ENCODE measurements at places on chromosomes 13 and 19.
A peak's percentile ranks its signal among the peaks of the same experiment; 100 is the strongest.

- peak; percentile 29 for DNase-seq
Observed at GRCh38 chr19:47714339-47714738, 1.1 kb downstream of the EHD2 start.

DNA sequence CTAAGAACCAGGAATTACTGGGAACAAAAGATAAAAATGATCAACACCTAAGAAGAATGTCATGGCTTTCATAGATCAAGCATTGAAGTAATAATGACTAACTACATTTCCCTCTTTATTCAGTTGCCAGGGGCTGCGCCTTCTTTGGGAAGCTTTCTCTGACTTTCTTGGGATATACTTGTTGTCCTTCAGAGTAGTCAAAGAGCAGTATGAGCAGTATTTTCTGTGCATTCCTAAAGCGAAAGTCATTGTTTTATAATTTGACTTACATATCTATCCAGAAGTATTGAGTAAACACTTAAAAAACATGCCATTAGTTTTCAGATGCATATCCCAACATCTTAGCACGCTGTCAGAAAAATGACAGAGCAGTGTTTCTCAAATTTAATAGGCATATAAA lies 2412.4 kb downstream of the PCDH9 start:
- DNase-seq, result peak; percentile 0

- no peak for DNase-seq
Observed at GRCh38 chr13:60427285-60427684, 30.3 kb downstream of the TDRD3 start.

DNA sequence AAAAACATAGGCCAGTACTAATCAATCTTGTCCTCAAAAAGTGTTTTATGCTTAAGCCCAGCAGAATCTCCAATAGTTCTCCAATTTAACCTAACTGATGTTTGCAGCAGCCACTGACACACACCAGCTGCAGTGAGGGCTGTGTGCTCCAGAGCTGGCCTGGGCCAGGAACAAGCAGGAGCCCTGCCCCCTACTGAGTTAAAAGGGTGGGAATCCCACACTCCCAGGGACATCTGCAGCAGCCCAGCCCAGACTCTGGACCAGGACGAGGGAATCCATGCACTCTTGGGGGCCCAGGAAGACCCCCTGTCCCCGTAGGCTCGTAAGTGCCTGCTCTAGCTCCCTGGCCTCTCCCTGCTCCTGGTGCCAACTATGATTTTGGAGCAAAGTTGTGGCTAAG lies 91.5 kb upstream of the ATXN8OS start:
- DNase-seq, result no peak

DNA sequence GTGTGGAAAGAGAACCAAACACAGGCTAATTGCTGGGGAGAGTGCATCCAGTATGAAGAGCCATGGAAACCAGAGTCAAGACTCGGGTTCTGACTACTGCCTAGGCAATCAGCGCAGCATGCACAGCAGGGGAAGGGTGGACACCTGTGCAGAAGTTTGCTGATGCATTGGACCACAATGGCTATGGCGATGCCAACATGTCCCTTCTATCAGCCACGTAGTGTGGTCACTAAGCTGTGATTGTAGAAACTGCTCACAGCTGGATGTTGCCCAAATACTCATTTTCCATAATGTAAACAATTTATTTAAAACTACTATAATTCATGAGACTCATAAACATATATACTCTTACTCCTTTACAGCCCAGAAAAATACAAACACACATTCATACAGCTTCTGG lies 1718.2 kb downstream of the EFNB2 start:
- no peak for DNase-seq

DNA sequence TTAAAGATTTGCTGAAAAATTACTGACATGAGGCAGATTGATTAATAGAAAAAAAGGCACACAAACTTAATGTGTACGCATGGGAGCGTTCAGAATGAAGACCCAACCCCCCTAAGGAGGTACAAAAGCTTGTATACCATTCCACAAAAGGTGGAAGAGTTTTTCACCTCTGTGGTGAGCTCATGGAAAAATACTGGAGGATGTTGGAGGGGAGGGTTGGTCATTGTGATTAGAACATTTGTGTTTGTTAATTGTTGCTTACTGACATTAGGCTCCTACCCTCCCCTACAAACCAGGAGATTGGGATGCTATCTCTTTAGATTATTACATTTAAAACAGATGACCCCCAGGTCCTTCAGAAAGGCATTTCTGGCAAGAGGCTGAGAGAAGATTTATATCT lies 1973.3 kb downstream of the OLFM4 start:
- DNase-seq, result no peak

DNA sequence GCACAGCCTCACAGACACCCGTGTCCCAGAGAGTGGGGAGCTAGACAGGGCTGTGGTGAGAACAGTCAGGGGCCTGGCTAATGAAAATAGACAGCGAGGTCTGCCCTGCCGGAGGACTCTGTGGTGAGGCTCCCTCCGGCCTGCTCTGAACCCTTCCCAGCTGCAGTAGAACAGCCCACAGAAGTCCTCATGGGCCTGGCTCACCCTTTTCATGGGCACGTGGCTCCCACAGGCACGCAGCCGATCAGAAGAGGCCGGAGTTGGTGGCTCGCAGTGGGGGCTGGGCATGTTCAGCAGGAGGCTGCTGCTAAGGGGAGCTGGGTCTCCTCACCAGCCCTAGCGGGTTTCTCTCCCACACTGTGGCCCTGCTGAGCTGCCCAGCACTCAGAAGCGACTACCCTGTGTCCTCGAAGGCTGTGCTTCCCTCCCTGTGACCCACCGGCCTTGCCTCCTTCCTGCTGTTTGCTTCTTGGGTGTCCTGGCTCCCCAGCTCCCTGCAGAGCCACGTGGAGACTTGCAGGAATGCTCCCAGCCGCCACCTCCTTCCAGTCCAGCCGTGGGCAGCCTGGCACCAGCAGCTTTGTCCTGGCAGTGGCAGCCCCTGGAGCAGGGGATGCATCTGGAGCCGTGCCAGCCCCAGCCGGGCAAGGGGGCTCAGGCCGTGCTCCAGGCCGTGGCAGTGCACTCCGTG lies 138.7 kb downstream of the KDM4B start:
- peak; percentile 59 for DNase-seq

DNA sequence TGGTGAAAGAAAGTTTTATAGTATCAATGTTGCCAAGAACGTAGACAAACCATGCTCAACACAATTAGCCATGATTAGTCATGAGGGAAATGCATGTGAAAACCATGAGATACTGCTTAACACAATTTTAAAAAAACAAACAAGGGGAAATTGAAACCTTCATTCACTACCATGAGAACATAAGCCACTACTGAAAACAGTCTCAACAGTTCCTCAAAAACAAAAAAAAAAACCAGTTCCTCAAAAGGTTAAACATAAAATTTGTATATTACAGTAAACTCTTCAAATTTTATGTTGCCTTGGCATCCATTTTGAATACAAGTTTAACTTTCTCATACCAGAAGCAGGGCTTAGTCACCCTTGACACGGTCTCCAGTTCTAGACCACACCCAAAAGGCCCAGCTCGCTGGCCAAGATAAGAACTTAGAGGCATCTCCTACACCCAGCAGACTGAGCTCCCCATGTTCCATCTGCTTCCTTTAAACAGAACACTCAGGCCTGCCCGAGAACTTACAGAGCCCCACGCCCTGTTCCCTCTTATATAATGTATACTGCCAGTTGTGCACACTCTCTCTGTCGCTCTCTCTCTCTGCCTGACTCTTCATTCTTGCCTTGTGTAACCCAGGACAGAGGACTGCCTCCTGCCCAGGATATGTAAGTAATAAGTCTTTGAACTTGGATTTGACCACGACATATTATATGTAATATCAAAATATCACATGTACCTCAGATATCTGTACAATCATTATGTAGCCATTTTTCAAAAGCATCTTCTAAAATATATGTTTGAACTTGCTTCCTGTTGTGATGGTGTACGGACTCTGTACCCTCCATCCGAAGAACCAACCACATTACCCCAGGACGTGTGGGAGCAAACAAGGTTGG lies 67.4 kb downstream of the STK24 start:
- peak; percentile 60 for DNase-seq

- peak; percentile 69 for DNase-seq
Observed at GRCh38 chr13:27170516-27171243, 931 bp downstream of the USP12 start.

- no peak for DNase-seq
Observed at GRCh38 chr19:49453757-49454240, 774 bp downstream of the ALDH16A1 start.

DNA sequence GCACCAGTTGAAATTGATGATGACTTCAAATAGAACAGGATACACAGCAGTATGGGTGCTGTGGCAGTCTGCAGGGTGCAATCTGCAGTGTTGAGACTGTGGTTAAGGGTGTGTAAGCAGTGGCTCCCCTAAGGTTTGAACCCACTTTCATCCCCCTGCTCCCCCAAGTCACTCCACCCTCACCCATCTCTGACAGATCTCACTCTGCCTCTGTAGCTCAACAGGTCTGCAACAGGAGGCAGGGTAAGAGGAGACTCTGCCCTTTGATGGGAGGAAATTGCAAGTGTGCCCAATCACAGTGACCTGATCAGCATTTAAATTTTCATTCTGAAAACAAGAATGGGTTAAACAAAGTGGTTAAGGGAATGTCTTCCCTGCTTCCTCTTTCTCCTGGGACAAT lies 92.4 kb downstream of the DCT start:
- DNase-seq, result no peak

- peak; percentile 21 for DNase-seq
Observed at GRCh38 chr19:28377077-28377476, 835.9 kb downstream of the UQCRFS1 start.

DNA sequence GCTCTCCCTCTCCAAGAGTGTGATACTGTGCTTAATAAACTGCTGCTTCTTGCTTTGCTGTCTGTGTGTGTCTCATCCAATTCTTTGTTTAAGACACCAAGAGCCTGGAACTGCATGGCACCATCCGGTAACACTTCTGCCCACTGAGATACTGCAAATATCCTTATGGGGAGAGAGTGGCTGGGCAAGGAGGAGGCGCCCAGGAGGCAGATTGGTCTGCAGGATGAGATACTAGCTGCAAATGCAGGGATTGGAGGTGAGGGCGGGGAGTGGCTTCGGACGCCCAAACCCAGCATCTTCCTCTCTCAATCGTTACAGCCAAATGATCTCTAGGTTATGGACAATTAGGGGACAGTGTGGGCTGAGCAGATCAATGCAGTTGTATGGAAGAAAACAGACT lies 1.7 kb upstream of the SIGLEC7 start:
- DNase-seq, result no peak

DNA sequence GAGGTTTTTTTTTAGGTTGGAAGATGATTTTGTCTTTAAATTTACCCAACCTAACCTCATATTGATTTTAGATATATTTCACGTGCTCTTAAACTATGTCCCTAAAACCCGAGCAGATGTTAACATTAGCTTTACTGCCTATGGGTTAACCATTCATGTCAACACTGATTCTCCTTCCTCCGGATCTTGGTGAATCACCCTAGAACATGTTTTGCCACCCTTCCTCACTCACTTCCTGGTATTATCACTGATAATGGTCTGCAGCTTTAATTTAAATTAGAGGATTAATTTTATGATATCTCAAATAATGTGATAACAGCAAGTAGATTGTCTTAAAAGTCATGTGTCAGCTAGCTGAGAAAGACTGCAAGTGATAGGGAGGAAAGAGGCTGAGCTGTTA lies 31.9 kb downstream of the HTR2A start:
- DNase-seq, result no peak

- DNase-seq, result peak; percentile 49
Observed at GRCh38 chr13:50893211-50893852, 16.3 kb upstream of the RNASEH2B start.

GRCh38 chr19:35223862-35224505 lies 4.6 kb downstream of the FAM187B start:
- no peak for DNase-seq

- DNase-seq, result peak; percentile 99
Observed at GRCh38 chr19:44113138-44113783, at the start of gene ZNF225. Gene ZNF225, plus strand, starts transcription at chr19:44113399. Its CDS starts 2,429 bp downstream, at chr19:44115828.

DNA sequence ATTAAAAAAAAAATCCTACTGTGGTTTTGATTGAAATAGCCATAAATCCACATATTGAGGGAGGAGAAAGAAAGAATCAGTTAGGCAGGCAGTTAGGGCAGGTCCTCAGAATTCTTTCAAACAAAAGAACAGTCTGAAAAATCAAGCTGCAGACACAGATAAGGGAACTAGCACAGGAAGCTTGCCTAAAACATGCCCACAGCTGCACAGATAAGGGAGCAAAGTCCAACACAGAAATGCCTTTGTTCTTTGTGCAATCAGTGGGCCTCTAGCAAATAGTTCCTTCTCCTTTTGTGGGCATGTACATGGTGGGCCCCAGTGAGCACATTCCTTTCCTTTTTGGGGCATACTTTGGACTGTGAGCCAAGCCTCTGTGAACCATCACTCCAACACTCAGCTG lies 42.7 kb downstream of the UTP14C start:
- peak; percentile 12 for DNase-seq

DNA sequence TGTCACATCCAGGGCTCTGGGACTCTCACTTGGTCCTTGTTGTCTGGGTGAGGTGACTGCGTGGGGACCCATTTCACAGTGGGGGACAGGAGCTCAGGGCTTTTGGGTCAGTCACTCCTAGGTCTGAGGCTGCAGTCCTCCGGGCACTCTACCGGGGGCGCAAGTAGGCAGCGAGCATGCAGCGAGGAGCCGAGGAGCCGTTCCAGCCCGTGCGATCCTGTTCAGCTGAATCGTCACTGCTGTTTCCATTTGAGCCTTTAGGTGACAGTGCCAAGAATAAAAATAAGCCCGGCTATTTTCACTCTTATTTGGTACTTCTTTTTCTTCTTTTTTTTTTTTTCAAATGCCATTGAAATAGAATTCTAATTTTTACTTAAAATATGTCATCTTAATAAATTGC lies 126.5 kb downstream of the ZNF536 start:
- DNase-seq, result no peak

DNA sequence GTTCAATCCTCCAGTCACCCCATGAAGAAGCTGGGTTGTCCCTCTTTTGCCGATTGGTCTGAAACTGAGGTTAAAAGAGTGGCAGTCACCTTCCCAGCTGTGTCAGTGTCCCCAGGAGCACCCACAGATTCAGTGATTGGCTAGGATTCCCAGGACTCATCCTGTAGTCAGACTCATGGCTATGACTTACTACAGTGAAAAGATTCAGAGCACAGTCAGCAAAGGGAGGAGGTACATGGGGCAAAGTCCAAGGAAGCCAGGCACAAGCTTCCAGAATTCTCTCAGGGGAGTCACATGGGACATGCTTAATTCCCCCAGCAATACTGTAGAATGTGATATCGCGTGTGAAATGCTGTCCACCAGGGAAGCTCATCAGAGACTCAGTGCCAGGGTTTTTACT lies 14.2 kb downstream of the ZNF473 start:
- DNase-seq, result no peak

DNA sequence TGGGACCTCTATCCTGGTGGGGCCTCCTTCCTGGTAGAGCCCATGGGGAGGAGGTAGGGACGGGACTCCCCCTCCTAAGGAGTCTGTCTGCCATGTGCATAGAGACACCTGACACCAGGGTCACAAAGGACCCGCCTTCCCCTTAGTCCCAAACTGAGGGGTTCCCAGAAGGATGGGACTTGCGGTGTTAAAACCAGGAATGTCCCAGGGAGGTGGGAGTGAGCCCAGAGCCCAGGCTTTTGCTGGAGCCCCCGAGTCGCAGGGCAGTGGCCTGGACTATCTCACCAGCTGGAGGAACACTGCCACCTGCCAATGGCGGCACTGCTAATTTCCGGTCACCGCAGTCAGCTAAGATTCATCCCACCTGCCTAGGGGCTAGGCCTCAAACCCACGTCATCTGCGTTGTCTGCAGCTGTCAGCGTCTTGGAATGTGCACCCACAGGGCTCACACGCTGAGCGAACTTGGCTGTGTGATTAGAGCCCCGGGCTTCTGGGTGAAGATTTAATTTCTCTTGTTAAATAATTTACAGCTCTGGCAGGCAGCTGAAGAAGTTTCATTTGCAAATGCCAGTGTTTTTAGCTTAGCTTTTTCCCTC lies 31.9 kb upstream of the ATP11A start:
- DNase-seq, result peak; percentile 85

- no peak for DNase-seq
Observed at GRCh38 chr13:63700350-63700749, 2284.7 kb upstream of the PCDH20 start.
